IMR-90 (cell line): ENCODE measurements at places on chromosomes 5 and 9.

GRCh38 chr5:83927140-83927733 is 206.6 kb upstream of the HAPLN1 start:
- DNase-seq, result peak; percentile 64

- no peak for DNase-seq
These were observed 479.7 kb downstream of the CETN3 start for GRCh38 chr5:89929834-89930233.

DNA sequence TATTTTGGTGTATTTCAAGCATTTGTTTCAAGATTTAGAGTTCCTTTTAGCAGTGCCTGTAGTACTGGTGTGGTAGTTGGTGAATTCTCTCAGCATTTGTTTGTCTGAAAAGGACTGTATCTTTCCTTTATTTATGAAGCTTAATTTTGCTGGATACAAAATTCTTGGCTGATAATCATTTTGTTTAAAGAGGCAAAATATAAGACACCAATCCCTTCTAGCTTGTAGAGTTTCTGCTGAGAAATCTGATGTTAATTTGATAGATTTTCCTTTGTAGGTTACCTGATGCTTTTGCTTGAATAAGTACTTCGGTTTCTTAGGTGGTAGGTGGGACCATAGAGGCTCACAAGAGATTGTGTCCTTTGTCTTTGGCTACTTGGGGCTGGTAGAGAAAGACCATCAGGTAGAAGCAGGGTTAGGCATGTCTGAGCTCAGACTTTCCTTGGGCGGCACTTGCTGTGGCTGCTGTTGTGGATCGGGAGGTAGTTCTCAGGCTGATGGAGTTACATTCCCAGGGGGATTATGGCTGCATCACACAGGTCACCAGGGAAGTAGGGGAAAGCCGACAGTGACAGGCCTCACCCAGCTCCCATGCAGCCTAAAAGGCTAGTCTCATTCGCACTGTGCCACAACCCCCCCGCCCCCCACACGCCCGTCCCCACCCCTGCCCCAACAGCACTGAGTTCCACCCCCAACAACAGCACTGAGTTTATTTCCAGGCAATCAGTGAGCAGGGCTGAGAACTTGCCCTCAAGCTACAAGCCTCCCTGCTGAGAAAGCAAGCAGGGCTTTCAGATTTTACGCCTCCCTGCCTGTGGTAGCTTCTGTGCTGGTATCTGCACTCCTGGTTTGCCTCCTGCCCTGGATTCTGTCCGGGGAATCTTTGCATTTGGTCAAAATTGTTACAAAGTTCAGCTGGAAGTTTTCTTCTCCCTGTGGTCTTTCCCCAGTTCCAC is 127.1 kb upstream of the GLRA1 start:
- DNase-seq, result no peak

DNA sequence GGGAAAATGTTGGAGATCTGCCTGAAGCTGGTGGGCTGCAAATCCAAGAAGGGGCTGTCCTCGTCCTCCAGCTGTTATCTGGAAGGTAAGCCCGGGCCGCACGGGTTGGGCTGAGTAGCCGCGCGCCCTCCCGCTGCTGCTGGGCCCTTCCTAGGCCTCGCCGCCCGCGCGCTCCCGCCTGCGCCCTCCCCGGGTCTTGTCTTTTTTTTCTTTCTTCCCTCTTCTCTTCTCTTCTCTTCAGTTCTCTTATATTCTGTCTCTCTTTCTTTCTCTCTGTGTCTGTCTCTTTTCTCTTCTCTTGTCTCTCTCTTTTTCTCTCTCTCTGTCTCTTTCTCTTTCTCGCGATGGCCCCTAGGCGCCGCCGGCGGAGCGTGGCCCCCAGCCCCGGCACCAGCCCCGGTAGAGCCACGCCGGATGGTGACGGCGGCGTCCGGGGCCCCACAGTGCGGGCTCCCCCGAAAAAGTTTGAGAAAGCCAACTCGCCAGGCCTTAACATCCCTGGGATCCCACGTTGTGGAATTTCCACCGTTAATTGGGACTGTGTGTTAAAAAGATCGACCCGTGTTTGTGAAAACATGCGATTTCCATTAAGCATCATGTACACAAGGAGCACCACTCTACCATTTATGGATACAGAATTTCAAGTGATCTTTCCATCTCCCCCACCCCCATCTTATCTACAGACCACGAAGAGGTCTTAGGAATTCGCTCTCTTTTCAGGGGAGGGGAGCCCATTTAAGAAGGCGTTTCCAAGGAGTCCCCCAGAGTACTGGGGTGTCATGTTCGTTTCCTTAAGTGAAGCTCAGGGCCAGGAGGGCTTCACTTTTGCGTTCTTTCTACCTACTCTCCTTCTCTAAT is 616 bp downstream of the ABL1 start:
- DNase-seq, result peak; percentile 61

DNA sequence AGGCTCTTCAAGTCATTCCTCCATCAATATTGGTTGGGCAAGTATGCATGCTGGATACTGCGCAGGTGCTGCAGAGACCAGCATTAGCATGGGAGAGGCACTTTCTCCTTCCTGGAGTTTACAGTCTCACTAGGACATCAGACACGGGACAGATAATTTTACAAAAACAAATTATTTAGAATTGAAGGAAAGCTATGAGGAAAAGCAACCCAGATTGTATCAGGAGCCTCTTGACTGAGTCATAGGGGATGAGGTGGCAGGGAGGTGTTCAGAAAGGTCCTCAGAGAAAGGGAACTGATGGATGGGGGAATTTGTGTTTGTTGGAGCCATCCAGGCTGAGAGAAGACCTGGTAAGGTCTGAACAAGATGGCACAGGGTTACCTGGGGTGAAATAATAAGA is 24.5 kb upstream of the RAB14 start:
- DNase-seq, result peak; percentile 54

- DNase-seq, result no peak
These were observed 69.7 kb downstream of the BAAT start for GRCh38 chr9:101315112-101315450.

DNA sequence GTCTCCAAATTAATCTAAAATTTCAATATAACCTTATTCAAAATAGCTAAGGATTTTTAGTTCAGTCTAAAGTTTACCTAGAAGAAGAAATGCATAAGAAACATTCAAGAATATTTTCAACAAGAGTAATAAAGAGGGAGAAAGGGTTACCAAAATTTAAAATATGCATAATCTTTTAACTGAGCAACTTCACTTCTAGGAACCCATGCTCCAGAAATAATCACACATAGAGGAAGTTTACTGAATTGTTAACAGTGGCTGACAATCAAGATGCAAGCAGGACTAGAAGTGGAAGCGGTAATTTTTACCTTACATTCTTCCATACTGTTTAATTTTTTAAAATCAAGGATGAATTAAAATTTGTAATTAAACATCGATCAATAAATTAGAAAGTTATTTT is 1.9 kb downstream of the PJA2 start:
- no peak for DNase-seq

DNA sequence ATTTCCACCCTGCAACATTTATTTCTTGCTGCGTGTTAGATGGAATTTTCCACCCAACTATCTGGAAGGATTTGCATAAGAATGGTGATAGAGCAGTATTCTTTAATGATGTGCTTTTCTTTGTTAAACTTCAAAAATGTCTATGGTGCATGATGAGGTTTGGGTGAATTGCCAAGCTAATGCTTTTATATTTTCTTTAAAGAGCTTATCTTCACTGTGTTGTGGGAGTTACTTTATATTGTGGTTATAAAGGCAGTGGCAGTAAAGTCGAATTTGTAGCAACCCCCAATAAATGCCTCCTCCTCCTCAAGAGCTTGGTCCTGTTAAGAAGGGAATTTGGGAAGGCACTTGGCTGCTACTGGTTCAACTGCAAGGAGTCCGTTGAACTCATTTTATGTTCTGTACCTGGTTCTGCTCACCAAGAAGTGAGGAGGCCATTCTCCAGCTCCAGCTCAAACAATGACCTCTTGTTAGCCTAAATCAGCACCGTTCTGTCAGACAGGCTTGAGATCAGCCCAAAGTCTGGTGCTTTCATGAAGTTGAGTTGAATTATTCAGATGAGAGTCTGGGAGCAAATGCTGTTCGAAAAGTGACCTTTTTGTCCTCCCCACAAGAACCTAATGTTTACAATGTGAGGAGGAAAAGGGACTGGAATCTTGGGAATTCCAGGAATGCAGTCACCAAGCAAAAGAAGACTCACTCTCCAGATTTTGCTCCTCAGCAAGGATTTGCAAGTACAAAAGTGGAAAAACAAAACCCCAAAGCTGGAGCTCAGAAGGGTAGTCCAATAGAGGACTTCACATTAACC is 217.0 kb downstream of the TMEM38B start:
- no peak for DNase-seq

GRCh38 chr5:100424017-100424416 is 111.2 kb upstream of the FAM174A start:
- peak; percentile 2 for DNase-seq

- peak; percentile 56 for DNase-seq
These were observed 139.4 kb upstream of the LMX1B start for GRCh38 chr9:126474206-126474765.

DNA sequence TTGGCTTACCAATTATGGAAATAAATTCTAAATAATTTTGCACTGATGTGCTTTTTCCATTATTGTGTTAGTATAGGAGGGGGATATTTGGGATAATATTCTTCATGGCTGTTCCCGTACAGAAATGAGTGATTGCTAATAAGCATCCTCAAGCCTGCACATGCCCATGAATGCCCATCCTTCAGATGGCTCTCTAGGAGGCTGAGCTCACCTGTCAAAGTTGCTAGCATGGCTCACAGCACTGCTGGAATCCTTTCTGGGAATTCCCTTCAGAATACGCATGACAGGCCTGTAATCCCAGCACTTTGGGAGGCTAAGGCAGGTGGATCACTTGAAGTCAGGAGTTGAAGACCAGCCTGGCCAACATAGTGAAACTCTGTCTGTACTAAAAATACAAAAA is 124.1 kb downstream of the NXNL2 start:
- DNase-seq, result no peak

DNA sequence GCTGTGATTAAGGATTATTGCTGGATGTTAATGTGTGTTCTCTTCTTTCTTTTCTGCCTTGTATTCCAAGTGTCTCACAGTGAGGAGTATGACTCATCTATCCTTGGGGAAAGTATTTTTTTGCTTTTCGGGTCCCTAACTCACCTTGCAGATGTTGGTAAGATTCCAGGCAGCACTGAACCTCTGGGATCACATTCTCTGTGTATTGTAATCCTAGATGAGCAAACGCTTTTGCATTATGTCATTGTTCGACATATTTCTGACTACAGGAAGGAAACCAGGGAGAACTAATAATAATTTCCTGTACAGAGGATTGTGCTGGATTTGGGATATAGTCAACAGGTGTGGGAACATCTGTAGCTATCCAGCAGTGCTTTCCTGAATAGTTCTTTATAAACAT is 246.1 kb upstream of the TUT7 start:
- DNase-seq, result peak; percentile 58

DNA sequence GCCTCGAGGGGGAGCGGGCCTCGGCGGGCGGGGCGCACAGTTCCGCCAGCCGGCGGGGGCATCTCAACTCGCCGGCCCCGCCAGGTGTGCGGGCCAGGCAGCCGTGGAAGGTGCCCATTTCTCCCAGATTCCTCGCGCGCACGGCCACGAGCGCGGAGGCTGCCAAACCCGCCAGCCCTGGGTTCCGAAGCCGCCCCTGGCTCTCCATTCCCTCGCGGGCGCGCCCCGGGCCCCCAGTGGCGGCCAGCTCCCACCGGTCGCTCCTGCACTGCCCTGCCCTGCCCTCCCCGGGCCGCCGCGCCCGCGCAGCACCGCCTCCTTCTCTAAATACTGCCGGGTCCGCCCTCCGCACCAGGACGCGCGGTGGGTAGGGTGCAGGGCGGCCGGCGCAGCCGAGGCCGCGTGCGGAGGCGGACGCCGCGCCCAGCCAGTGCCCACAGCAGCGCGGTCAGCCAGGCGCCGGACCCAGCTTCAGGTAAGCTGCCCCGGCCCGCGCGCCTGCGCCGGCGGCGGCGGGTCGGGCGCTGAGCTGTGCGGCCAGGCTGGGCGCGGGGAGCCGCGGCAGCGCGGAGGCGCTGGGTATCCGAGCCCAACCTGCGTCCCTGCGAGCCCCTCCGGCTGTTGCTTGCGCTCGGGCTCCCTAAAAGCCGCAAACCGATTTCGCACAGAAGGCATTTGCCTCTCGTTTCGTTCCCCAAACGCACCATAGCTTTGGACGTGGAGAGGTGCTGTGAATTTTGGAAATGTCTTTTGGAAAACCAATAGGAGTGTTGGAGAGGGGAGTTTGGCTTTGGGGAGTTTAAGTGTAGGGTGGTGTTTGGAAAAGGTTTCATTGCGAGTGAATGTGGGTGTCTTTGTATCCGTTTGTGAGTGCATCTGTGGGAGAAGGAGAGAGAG is at the start of gene TMEM171:
Gene TMEM171, plus strand, starts transcription at position 354 of the 897 bp plus-strand sequence. CDS start 2,799 bp downstream, outside the sequence.
- DNase-seq, result peak; percentile 37

DNA sequence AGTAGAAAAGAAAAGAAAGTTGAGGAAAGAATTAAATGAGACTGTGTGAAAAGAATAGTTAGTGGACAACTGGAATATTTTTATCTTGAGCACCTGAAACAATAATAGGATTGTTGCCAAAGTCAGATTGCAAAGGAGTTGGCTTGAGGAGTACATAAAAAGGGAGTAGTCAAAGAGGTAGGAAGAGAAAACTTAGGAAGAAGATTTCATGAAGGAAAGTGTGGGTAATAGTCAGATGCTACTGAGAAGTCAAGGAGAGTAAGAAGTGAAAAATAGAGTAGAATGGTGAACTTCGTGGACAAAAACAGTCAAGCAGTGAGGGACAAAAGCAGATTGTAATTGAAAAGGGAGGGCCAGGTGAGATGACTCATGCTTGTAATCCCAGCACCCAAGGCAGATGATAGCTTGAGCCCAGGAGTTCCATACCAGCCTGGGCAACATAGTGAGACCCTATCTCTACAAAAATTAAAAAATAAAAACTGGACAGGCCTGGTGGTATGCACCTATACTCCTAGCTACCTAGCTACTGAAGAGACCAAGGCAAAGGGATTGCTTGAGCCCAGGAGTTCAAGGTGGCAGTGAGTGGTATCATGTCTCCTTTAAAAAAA is 178.9 kb downstream of the NIPBL start:
- no peak for DNase-seq
